ENCODE measurements at places on chromosomes 5 and 9.

- DNase-seq, result no peak
Measured at GRCh38 chr9:4620057-4620765, 41.9 kb upstream of the PLPP6 start.

DNA sequence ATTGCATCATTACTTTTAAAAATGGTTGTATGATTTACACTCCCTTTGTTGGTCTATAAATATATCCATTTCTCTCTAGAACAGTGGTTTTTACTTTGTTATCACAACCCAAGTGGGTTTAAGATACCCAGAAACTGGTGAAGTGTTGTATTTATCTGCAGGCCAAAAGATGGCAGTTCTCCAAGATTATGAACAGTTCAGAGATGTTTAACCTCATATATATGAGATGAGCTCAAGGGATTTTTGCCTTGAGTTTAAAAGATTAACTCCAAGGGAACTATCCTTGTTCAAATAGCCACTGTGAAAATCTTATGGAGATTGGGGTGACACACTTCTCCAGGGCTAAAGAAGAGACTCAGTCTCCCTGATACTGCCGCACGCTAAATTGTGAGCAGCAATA, 572.6 kb downstream of the TLE4 start:
- no peak for DNase-seq

GRCh38 chr9:122463828-122464632, 13.7 kb downstream of the OR1J1 start:
- no peak for DNase-seq

- no peak for DNase-seq
Measured at GRCh38 chr9:90898228-90898627, 96.6 kb downstream of the SYK start.

GRCh38 chr5:38673671-38674071, 117.2 kb upstream of the LIFR start:
- DNase-seq, result no peak
